ENCODE measurements at places on chromosomes 12 and 14. TPM values are rescaled to one million over a fixed set of nuclear protein-coding genes. Genes with fewer than 3 reads are reported as not detected.

NEK9 gene
- 49.5 TPM for total RNA-seq

ENO2 gene
- 146 TPM for total RNA-seq

CD163 gene
- total RNA-seq = 0.94 TPM

EML1 gene
- 200 TPM for total RNA-seq

LHX5 gene
- total RNA-seq = not detected

Measured in parietal lobe (tissue), 2 donors.